H9 (cell line): ENCODE measurements at places on chromosomes 4 and X.

- no peaks in the 10 kb centered on the region for H3K27me3 ChIP-seq
- H3K4me1 ChIP-seq: no peaks in the 10 kb centered on the region
- H3K4me3 ChIP-seq: no peak overlapping the region
- H3K36me3 ChIP-seq: no peaks in the 10 kb centered on the region
- DNase-seq: no peak
- no peak overlapping the region for H3K27ac ChIP-seq
These were observed 598.7 kb upstream of the TECRL start for GRCh38 chr4:65007841-65008439.

DNA sequence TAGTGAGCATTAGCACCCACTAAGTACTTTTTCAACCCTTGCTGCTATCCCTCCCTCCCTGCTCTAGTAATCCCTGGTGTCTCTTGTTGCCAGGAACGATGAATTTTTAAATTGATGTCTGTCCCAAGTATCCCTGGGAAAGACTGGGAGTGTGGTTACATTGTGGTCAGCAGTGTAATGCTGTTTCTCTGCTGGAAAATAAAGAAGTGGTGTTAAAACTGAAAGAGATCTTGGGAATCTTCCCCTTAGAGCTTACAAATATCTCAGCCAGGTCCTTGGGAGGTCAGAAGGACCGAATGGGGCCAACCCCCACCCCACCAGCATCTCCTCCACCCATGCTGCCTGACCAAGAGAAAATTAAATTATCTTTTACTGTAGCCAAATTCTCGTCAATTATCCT is 174.5 kb upstream of the MXRA5 start:
- no peak overlapping the region for H3K27ac ChIP-seq
- no peak overlapping the region for H3K4me3 ChIP-seq
- H3K27me3 ChIP-seq: no peaks in the 10 kb centered on the region
- no peaks in the 10 kb centered on the region for H3K36me3 ChIP-seq

DNA sequence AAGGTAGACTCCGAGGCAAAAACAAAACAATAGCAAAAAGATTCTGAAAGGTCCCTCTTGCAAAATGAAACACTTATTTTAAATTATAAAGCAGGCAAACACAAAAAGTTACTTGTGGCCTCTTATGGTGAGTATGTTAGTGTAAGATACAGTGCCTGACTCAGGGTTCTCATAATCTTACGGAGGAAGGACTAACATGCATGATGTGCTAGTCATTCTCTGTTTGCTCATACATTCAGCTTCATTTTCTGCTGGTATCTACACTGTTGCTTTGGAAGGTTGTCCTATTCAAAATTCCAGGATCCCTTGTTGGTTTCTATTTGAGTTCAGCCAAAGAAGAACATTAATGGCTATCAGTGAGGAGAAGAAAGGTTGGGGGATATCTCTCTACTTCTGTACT is 249.1 kb upstream of the FAM47A start:
- H3K27me3 ChIP-seq: no peaks in the 10 kb centered on the region
- H3K4me3 ChIP-seq: no peak overlapping the region
- no peaks in the 10 kb centered on the region for H3K36me3 ChIP-seq

GRCh38 chr4:176342384-176342783 is 22.6 kb downstream of the SPCS3 start:
- no peaks in the 10 kb centered on the region for H3K27me3 ChIP-seq
- no peak overlapping the region for H3K27ac ChIP-seq
- peaks cover 32% of the 10 kb centered on the region for H3K36me3 ChIP-seq
- H3K4me3 ChIP-seq: no peak overlapping the region

DNA sequence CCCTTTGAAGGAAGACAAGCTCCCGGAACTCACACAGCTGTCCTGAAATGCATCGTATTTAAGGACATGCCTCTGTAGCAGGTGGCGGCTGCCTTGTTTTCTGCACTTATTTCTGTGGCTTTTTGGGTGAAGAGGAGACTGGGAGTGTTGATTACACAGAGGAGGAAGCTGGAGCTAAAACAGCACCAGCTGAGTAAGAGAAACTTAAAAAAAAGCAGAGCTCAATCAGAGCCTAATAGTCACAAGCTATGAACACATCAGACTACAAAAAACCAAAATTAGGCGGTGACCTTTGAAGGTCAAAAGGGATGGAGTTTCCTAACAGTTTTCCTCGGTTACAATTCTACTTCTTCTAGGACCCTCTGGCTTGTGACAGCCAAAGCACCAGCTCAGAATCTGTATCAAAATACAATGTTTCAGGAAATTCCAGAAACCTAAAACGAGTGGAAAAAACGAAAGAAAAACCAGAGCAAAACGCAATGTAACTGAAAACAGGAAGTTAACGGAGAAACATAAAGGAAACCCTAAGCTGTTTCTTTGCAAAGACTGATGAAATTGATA is 13.5 kb downstream of the PRKX start:
- no peak overlapping the region for H3K4me3 ChIP-seq
- DNase-seq: no peak
- peaks cover 13% of the 10 kb centered on the region for H3K4me1 ChIP-seq
